Left colon (tissue), 2 donors: ENCODE measurements at places on chromosomes 16 and 17. TPM values are rescaled to one million over a fixed set of nuclear protein-coding genes. Genes with fewer than 3 reads are reported as not detected.

DNA sequence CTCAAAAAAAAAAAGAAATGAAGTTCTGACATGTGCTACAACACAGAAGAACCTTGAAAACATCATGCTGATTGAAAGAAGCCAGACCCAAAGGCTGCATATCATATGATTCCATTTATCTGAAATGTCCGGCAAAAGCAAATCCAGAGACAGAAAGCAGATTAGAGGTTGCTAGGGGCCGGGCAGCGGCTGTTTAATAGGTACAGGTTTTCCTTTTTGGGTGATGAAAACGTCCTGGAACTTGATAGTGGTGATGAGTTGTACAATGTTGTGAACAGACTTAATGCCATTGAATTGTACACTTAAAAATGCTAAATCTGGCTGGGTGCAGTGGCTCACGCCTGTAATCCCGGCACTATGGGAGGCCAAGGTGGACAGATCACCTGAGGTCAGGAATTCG lies 166.5 kb downstream of the NTN1 start:
- DNase-seq, result no peak

MEOX1 gene
- 1.8 TPM for total RNA-seq

- DNase-seq, result peak; percentile 64
Measured at GRCh38 chr17:28405632-28406472, at the start of gene SLC46A1. Gene SLC46A1 (minus strand): TSS chr17:28406212. CDS start chr17:28406114, 98 bp downstream.

ANKRD40CL gene
- 75.8 TPM for total RNA-seq

DNA sequence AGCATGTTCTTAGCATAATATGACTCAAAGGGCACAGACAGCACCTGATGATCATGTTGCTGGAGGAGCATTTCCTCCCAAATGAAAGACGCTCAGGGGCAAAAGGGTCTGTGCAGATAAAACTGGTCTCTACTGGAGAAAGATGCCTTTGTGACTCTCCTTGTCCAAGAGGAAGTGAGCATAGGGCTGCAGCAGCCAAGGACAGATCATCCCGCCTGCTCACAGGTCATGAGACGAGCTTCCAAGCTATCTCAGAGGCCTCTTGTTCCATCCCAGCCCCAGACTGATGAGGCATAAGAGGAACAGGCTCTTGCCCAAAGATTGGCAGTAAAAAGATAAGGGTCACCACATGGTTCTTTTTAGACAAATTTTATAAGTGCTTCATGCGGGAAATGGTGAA lies 141.8 kb downstream of the KATNIP start:
- no peak for DNase-seq

- DNase-seq, result no peak
Measured at GRCh38 chr17:1384905-1385435, 15.1 kb downstream of the YWHAE start.

SLC12A3 gene
- not detected for total RNA-seq

DNA sequence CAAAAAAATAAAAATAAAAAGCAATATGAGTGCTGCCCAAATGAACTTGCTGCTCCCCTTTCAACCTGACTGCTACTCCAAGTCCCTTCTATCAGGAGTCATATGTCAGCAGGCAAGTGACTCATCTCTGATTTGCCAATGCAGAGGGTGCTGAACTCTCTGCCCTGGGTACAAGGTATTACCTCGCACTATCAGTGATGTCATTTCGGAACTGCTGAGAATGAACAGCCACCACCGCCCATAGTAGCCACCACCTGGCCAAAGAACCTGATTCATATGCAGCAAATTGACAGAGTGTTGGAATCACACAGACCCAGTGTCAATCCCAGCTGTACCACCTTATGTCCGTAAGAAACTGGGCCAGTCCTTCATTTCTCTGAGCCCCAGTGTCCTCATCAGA lies 31.2 kb downstream of the LYRM9 start:
- DNase-seq, result peak; percentile 59

DNA sequence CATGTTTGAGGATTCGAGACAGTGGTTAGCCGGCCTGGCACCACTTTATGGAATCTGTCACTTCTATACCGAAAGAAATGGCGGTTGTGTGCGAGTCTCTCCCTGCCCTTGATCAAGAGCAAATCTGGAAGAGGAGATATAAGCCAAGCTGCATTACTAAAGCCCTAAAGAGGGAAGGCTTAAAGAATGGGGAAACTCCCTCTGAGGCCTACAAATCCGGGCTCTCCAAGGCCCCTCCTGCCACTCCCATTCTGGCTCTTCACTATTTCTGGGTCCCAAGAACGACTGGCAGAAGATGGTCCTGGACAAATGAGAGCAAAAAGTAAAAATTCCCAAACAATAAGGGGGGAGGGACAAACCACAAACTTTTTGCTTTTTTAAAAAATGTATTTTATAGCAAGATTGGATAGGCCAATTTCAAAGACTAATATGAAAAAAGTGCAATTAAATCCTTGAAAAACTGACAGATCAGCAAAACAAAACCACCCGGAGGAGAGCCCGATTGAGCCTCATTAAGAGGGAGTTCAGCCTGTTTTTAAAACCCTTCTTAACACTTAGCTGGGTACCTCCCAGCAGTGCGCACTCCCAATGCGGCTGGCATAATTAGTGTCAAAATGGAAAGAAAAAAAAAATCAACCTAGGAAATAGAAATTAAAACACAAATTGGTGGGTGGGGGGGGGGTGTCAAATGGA lies 193.5 kb downstream of the ZFHX3 start:
- no peak for DNase-seq

CCL1 gene
- total RNA-seq, result not detected

GRCh38 chr17:49191409-49191916 lies 18.9 kb downstream of the GNGT2 start:
- no peak for DNase-seq

GRCh38 chr17:14113137-14113536 lies 43.8 kb downstream of the COX10 start:
- DNase-seq, result no peak

- DNase-seq, result no peak
Measured at GRCh38 chr17:7992924-7993323, 9.5 kb upstream of the GUCY2D start.

DNA sequence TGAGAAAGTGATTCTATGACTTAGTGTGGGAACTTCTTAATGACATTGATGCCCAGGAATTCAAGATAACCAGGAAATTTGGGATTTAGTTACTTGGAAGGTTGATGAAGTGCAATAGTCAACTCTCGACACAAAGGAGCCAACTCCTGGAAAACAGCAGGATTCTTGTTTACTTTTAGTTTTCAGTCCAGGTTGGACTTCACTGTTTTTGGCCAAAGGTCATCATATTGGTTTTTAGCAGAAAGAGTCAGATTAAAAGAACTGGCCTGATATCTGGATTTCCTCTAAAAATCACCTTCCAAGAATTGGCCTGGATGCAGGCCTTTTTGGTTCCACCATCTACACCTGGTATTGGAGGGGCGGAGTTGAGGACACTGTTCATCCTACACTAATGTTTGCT lies 60.1 kb upstream of the SALL1 start:
- DNase-seq, result no peak

DNA sequence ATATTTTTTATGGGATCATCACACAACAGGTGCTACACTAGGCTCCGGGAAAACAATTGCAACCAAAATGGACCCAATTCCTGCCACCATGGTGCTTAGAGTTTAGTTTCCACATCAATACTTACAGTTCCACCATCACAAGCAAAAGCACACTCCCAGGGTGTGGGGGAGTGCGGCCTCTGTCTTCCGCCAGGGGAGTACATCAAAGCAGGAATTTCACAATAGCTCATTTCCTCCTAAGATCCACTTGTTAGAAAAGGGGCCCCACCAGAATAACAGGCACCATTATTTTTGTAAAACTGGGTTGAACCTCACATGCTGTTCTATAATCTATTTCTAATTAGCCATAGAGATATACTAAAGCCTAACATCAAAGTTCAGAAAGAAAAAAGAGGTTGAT lies 44.3 kb upstream of the PSMD7 start:
- no peak for DNase-seq

DNA sequence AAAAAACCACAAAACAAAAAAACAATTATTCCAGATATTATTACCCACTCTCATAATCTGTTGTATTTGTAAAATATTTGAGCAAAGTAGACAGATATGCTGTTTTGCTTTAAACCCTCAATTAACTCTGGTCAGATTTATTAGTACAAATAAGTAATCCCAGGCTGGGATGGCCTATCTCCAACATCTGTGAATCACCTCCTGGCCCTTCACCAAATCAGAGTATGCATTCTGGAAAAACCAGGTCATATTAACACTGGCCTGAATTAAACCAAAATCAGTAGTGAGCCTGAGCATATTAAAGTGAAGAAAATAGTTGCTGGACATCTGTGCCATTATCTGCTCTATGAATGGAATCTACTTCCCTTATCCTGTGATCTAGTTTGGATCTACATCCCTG lies 41.0 kb downstream of the STAT3 start:
- DNase-seq, result no peak

EVPL gene
- total RNA-seq, result 18.9 TPM

- no peak for DNase-seq
Measured at GRCh38 chr16:17204206-17204605, 266.6 kb downstream of the XYLT1 start.

- no peak for DNase-seq
Measured at GRCh38 chr17:65830356-65830755, 268.9 kb upstream of the AXIN2 start.

- no peak for DNase-seq
Measured at GRCh38 chr17:55388842-55389241, 32.8 kb downstream of the MMD start.

DNA sequence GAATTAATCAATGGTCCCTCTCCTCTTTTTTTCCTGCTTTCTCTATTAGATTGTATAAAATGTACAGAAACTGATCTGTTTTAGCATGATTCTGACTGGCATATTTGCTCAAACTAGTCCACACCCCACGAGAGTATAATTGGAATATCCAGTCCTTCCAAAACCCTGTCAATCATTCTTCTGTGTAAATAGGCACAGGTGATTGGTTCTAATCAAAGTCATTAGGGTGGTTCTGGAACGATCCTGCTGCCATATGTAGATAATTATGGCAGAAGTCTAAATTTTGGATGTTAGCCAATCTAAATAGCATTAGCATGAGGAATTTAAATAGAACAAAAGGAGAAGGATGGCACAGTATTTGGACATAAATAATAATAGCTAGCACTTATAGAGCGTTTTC lies 165.7 kb downstream of the SHISA6 start:
- no peak for DNase-seq

SULT1A4 gene
- 21.9 TPM for total RNA-seq

DNA sequence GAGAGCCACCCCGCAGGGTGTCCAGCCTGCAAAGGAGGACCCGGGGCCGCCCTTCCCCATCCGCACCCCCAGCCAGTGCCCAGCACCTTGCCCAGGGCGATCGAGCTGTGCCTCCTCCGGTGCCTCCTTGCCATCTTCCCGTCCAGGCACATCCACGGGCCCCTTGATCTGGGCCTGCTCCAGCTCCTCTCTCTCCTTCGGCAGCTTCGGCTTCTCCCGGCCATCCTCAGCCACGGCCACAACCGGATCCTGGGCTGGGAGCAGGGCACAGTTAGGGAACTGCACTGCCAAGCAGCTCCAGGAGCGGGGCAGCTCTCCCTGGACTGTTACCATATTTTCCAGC lies 13.8 kb downstream of the NDUFAF8 start:
- DNase-seq, result no peak

DNA sequence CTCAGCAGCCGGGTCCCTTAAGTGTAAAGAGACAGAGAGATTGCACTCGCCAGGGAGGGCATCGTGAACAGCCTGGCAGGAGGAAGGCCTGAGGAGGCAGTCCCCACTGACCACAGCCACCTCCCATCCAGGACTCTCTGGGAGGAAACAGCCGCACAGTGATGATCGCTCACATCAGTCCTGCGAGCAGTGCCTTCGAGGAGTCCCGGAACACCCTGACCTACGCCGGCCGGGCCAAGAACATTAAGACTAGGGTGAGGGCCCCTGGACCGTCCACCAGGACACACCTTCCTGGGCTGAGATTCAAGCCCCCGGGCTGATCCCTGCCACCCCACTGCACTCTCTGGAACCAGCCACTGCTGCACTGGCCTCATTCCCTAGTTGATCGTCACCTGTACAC lies 14.0 kb downstream of the BTBD17 start:
- no peak for DNase-seq

GRCh38 chr16:83138976-83139690 lies 512.4 kb downstream of the CDH13 start:
- no peak for DNase-seq

C16orf74 gene
- 0.52 TPM for total RNA-seq

GRCh38 chr17:36686123-36686669 lies 84.8 kb downstream of the MRM1 start:
- no peak for DNase-seq

- no peak for DNase-seq
Measured at GRCh38 chr16:724188-725040, 1.8 kb downstream of the CCDC78 start.

DNA sequence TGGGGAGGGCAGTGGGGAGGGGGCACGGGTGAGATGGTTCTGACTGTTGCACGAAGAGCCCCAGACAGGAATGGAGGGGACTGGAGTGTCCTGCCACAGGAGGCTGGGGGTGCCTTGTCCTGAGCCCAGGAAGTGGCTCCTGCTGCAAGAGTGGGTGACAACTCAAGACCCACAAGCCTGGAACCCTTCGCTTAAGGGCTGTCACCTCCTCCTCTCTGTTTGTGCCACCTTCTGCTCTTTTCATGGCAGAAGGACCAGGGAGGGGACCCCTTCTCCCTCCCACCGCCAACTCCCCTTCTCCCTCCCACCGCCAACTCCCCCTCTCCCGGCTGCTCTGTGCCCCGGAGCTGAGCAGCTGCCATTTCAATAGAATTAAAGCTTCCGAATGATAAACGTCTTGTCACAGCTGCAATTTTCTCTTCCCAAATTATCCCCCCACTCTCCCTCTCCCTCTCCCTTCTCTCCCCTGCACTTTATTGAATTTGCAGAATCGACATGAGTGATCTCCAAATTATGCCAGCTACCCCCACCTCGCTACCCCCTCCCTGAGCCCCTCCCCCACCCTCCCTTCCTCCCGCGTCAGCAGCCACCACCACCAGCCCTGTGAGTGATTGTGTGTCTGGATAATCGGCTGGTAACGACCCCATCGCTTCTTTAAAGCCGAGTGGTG lies 13.7 kb downstream of the GJD3 start:
- DNase-seq, result no peak

DNA sequence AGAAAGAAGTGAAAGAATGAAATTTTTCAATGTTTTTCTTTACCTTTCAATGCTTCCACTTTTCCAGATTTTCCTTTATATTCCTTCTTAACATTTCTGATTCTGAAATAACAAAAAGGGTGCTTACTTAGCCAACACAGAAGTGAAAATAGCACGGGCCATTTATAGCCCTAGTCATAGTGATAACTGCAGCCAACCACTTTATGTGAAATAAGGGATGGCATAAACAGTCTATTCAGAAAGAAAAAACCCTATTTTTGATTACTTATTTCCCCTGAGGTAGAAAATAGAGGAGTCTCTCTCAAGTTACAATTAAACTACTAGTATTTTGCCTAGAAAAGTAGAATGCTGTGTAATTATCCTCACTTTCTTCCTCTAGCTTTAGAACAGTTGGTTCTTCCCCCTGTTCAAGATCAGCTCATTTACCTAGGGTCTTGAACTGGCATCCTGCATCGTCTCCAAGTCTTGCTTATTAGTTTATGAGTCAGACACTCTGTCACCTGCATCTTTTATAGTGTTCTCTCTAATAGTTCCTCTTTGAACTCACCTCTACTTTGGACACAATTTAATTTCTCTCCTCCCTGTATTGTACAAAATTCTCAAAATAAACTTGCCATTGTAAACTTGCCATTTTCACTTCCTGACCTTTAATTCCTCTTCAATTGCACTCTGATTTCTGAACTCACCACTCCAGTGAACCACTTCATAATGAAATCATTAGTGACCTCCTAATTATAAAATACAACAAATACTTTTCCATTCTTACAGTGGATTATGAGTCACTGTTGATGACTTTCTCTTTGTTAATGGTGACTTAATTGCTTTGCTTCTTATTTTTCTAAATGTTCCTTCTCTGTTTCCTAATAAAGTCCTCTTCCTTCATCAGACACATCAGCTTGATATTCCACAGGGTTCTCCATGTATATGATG lies 23.6 kb downstream of the ABCA6 start:
- no peak for DNase-seq

EFCAB5 gene
- 2.4 TPM for total RNA-seq
